ENCODE measurements at places on chromosomes 5 and 9.

- peak; percentile 72 for DNase-seq
Observed at GRCh38 chr9:128684325-128685199, 4.5 kb upstream of the SET start.

GRCh38 chr5:53569453-53569852, 9.0 kb downstream of the NDUFS4 start:
- DNase-seq: no peak

DNA sequence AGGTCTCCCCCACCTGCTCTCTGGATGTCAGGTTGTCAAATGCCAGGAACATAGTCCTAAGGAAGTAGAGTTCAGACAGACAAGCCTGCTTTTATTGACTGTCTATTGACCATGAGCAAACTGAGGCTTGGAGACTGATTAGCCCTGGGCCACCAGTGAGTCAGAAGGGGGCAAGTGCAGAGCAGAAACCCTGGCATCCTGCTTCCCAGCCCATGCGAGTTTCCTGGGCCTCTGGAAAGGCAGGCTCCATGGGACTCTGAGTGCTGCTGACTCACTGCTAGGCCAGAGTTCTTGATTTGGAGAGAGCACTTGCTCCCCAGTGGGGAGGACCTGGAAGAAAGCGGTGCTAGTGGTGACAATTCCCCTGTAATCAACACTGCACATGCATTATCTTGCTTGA, 2.8 kb upstream of the HBEGF start:
- no peak for DNase-seq

DNA sequence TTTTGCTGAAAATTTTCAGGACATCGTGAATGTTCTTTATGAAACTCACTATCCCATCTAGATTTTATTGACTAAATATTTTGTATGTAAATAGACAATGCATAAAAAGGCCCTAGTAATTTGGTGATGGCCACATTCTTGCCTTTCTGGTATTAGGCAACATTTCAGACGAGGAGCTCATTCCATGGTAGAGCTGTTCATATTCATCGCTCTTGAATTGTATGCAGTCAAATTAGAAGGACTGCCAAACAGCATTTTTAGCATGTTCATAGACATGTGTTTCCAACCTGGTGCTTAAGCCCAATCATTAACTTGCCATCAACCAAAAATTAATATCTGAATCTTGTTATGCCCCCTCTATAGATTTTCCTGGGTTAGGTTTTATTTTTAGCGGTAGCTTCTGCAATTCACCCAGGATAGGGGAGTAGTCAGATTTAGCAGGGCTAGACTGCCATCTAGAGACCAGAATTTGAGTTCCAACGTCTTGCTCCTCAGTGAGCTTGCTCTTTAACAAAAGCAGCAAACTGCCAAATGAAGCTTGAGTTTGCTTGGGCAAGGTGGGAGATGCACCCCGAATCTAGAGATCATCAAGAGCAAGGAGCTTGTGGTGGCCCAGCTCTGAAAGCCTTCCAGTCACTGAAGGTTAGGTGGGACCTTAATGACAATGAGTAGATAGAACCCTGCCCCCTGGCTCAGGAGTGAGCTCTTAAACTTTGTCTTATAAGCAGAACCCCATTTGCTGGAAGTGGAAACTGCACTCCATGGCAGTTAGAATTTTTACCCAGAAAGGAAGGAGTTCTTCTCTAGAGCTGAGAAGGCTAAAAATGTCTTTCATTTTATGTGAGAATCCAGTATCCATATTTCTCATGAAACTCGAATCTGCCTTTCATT, 456.2 kb downstream of the RASEF start:
- no peak for DNase-seq

DNA sequence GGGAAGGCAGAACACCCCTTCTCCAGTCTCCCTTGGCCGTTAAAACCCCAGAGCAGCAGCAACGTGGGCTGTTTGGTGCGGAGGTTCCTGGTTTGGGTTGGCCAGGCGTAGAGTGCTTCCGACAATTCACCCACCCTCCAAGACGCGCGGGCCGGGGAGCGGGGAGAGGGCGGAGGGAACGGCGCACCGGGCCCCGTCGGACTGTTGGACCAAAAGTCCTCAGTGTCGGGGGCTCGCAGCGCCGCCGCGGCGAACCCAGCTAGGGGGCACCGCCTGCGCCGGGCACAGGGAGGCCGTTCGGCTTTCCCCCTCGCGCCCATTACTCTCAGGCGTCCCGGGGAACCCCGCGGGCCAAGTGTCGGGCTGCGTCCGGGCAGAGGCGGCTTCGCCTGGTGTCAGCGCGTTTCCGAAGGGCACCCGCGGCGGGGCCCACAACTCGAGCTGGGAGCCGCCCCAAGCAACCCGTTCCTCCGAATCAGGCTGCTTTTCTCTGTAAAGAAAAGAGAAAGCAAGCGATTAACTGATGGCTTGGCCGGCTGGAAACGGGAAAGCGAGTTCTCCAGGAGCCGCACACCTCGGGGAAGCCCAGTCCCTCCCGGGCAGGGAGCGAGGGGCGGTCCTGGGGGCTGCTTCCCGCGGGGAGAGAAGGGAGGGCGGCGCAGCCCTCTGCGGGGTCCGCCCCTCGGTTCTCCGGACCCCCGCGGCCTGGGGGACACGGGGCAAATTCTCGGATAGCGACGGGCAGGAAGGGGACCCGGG, 145.5 kb downstream of the ERCC6L2 start:
- DNase-seq: no peak

- no peak for DNase-seq
Observed at GRCh38 chr5:148259288-148259687, 9.3 kb upstream of the SPINK13 start.

GRCh38 chr5:7420510-7421280, 24.8 kb downstream of the ADCY2 start:
- no peak for DNase-seq

DNA sequence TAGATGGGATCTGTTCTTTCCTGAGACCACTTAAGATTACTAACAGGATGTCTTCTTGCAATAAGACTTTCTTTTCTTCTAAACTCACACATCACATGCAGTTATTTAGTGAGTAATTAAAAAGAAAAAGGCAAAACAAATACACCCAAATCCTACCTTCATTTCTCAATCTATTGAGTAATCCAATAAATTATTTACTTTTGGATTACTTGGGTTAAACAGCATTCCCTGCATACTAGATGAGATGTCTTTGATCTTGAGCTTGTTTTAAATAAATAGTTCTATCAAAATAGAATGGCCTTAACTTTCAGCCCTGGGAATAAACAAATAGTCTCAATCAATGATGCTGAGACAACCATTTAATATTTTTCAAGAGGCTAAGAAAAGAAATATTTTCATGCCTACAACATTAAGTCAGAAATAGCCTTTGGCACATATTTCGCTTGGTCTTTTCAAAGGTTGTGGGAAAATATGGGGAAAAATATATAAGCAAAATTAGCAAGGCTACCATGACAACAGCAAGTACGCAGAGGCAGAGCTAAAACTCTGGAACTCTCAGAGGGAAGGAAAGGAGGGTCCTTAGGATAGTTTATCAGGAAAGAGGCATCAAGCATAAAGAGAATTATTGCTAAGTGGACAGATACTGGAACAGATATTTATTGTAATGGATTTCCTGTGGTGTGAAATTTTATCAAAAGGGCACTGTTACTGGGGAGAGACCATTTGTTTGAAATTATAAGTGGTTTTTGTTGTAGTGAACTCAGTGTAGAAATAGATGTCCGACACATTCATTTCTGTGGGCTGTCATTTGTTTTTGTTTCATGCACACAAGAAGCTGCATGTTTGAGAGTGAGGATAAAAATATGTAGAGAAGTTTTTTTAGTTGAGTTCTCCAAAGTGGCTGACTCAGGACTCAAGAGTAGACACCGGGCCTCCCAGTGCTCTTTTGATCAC, 70.2 kb upstream of the CDH6 start:
- DNase-seq: no peak

GRCh38 chr5:105054406-105054805, 1491.8 kb upstream of the NUDT12 start:
- no peak for DNase-seq

DNA sequence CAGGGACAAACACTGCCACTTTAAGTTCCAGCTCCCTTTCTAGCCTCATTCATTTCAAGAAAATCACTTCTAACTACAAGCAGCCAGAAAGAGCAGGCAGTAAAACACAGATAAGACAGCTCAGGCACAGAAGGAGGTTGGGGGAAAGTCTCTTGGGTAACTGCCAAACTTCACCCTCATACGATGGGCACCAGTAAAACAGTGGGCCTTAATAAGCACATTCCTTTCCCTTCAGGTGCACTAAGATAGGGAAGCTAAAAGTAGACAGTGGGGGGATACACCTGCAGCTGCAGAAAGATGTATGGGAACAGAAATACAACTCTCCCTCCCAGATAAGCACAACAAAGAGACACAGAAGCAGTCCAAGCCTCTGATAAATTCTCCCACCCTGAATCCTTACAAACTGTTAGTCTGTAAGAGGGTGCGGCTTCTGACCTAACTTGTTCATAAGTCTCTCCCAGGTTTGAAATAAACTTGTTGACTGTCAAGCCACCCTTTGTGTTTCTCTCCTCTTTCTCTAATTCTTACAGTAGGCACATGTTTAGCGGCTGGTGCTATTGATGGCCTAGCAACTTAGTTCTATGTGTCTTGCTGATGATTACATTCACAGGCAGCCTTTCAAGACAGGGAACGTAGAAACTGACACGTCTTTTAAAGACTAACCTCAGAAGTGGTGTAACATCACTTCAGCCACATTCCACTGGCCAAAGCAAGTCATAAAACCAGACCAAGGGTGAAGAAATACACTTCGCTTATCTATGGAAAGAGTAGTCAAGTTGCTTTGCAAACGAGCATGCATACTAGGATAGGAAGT, 6.8 kb upstream of the CKS2 start:
- no peak for DNase-seq

GRCh38 chr9:12801663-12802062, 26.8 kb downstream of the LURAP1L start:
- no peak for DNase-seq

GRCh38 chr5:26024774-26025173, 1013.6 kb downstream of the CDH9 start:
- DNase-seq: no peak

GRCh38 chr5:71576241-71576640, 10.9 kb upstream of the MCCC2 start:
- no peak for DNase-seq

DNA sequence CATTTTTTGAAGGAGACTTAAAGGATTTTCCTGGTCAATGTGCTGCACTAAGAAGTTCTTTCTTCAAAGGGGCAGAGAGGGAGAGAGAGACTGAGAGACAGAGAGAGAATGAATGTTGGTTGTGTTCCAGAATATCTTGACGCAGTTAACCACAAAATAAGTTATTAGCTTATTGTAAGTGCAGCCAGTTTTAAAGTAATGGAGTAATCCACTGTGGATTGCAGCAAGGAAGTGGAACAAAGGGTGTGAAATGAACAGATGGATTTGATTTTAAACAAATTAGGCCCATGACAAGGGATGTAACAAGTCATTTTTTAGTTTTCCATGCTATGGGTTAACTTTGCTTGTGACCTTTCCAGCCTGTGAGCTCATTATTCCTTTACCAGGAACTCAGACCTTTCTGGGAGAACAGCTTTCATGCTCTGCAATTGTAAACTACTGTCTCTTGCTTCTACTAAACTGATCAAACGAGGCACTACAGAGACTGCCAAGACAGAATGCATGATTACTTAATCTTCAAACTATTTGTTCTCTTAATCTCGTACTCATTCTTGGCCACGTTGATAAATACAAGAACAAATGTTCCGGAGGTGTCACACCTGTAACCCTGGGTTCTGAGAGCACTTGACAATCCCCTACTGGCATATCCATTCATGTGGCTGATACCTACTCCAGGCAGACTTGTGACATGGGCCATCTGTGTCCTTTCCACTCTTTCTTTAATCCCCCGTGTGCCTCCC, 131.1 kb downstream of the TLE1 start:
- DNase-seq: no peak

DNA sequence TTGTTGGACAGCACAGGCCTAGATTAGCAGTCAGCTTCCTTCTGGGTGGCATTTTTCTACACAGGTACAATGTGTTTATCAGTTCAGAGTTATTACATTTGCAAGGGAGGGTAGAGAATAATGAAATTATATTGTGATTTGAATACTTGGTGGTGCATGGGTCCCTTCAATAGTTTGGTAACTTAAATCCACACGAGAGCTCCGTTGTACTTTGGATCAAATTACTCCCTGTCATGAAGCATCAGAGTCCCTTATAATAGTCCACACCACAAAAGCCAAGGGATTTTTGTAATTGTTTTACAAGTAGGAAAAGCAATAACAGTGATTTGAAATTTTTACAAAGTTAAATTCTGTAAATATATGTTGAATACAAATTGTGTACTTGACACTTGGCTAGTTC, 552.4 kb downstream of the PDE4D start:
- no peak for DNase-seq

- DNase-seq: no peak
Observed at GRCh38 chr5:10162468-10162867, 87.2 kb downstream of the ATPSCKMT start.

- no peak for DNase-seq
Observed at GRCh38 chr5:95801532-95801931, 21.0 kb downstream of the GLRX start.

DNA sequence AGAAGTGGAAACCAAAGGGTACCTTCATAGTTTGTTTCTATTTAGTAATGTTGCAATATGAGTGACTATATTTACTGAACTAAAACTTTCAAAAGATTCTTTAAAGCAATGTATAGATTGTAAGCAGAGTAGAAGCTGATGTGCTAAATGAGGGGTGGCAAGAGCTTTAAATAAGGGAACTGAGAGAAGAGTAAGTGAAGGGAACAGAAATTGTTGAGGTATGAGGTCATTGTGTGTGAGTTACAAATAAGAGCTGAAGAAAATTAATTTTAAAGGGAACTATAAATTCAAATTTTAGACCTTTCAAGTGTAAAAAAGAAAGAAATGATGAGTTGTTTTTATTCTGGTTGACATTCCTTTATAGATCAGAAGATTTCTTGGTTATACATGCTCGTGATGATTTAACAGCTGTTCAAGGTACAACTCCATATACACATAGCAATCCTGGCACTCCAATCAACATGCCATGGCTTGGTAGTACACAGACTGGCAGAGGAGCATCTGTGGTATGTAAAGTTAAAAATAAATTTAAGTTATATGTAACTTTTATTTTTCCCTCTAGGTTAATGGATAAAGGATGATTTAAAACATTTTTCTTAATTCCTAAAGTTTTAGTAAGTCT, 135.1 kb upstream of the TNFAIP8 start:
- peak; percentile 16 for DNase-seq

GRCh38 chr9:79985264-79985663, 413.5 kb downstream of the TLE4 start:
- DNase-seq: no peak

DNA sequence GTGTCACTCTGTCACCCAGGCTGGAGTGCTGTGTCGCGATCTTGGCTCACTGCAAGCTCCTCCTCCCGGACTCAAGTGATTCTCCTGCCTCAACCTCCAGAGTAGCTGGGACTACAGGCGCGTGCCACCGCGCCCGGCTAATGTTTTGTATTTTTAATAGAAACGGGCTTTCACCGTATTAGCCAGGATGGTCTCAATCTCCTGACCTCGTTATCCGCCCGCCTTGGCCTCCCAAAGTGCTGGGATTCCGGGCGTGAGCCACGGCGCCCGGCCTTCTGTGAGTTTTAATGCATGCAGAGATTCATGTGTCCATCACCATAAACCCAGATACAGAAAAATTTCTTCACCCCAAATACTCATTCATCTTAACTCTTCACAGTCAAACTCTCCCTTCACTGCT, 1046.7 kb downstream of the CDH9 start:
- DNase-seq: no peak

All from GM12864 (cell line).